Motor neuron (in vitro differentiated cells): ENCODE measurements at places on chromosomes 16 and 17.

- no peak for ATAC-seq
Measured at GRCh38 chr16:13629704-13630103, 290.2 kb upstream of the ERCC4 start.

DNA sequence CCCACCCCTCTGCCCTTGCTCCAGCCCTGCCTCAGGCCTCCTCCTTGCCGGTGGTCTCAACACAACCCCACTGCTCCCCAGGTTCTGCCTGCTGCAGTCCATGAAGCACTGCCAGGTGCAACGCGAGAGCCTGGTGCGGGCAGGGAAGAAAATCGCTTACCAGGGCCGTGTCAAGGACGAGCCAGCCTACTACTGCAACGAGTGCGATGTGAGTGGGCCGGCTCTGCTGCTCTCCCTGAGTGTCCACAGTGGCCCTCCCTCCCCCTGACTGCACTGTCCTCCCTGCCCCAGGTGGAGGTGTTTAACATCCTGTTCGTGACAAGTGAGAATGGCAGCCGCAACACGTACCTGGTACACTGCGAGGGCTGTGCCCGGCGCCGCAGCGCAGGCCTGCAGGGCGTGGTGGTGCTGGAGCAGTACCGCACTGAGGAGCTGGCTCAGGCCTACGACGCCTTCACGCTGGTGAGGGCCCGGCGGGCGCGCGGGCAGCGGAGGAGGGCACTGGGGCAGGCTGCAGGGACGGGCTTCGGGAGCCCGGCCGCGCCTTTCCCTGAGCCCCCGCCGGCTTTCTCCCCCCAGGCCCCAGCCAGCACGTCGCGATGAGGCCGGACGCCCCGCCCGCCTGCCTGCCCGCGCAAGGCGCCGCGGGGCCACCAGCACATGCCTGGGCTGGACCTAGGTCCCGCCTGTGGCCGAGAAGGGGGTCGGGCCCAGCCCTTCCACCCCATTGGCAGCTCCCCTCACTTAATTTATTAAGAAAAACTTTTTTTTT lies 1.8 kb upstream of the TMEM88 start:
- ATAC-seq: no peak

- ATAC-seq: no peak
Measured at GRCh38 chr17:65553646-65554552, 7.5 kb downstream of the AXIN2 start.

DNA sequence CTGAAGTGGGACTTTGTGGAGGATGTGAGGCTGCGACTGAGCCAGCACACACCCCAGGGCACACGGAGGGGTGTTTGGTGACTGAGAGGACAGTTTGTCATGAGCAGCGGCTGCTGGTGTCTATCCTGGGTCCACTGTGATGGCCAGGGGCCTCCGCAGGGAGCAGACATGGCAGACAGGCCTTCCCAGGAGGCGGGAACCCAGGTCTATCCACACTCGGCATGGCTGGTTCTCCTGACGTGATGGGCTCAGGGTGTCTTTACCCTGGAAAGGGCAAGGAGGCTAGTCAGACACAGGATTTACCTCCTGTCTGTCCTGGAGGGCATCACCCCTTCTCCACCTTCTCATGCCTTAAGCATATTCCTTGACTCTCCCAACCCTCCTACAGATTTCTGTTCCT lies 671 bp upstream of the CD300C start:
- ATAC-seq: no peak

DNA sequence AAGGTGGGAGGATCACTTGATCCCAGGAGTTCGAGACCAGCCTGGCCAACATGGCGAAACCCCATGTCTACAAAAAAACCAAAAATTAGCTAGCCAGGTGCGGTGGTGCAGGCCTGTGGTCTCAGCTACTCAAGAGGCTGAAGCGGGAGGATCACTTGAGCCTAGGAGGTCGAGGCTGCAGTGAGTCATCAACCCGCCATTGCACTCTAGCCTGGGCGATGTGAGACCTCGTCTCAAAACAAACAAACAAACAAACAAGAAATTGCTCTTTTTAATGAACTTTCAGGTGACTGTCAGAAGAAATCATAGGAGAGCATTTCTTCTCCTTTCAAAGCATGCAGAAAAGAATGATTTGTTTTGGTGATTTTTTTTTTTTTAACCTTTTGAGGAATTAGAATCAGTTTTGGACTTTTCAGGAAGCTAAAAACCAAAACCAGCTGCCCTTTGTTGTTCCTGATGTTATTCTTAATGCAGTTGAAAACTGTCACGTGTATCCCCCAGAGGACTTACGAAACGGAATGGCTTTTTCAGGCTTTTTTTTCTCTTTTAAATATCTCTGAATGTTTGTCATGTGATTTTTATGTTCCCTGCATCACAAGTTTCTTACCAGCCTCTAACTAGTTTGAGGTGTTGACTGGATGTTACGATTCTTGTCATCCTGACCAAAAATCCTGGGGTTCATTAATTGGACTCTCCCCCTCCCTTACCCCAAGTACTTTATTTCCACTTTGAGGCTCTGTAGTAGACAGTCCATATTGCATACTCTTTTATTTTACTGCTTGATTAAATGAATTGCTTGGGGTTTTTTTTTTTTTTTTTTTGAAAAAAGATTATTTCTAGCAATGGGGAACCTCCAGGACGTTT lies 34.1 kb downstream of the SNX29 start:
- ATAC-seq: no peak

- ATAC-seq: peak; percentile 34
Measured at GRCh38 chr17:43766413-43767052, 7.9 kb upstream of the SOST start.
